Activated naive CD8-positive, alpha-beta T cell treated with anti-CD3 and anti-CD28 coated beads for 36 hours (primary cell): ENCODE measurements at places on chromosomes 5 and 9. TPM values are rescaled to one million over a fixed set of nuclear protein-coding genes. Genes with fewer than 3 reads are reported as not detected.
A peak's percentile ranks its signal among the peaks of the same experiment; 100 is the strongest.

The VAV2 gene
- 4.2 TPM for total RNA-seq

DNA sequence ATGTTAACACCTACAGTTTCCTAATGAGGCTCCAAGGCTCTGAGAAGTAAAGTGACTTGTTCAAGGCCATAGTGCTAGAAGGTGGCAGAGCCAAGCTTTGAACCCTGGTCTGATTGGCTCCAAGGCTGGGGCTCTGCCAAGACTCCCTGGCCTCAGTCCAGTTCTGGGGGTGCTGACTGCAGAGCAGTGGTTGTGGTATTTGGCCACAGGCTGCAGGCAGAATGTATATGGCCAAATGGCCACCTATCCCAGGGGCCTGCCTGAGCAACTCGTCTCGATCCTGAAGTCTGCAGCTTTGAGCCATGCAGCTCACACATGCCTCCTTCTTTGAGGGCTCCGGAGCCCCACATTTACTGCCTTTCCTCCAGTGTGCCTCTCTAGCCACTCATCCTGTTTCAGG lies 9.7 kb upstream of the NEK6 start:
- DNase-seq = no peak

The NKD2 gene
- 0.66 TPM for total RNA-seq

GRCh38 chr5:124303366-124303765 lies 443.1 kb downstream of the ZNF608 start:
- no peak for DNase-seq

- no peak for DNase-seq
These were observed 277.4 kb upstream of the MSX2 start for GRCh38 chr5:174446988-174447387.

The CENPH gene
- 81.1 TPM for total RNA-seq

The MAP1B gene
- total RNA-seq = 0.10 TPM

DNA sequence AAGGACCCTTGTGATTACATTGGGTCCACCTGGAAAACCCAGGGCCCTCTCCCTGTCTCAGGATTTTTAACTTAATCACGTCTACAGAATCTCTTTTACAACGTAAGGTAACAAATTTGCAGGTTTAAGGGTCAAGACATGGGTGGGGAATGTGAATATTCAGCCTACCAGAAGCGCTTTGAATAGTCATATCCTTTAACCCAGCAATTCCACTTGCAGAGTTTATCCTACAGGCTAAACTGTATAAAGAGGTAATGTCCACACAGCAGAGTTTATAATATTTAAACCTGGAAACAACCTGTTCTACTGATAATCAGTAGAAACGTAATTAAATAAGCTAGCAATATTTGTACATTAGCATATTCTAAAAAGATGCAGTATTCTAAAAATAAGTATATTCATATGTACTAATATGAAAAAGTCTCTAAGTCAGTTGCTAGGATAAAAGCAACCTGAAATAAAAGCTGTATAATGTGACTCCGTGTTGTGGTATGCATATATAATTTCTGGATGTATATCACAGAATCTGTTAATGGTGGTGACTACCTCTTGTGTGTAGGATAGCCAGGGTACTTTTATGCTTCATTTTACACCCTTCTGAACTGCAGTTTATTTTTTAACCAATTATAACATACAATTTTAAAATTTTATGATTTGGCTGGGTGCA lies 14.1 kb upstream of the NIPAL4 start:
- DNase-seq = no peak

DNA sequence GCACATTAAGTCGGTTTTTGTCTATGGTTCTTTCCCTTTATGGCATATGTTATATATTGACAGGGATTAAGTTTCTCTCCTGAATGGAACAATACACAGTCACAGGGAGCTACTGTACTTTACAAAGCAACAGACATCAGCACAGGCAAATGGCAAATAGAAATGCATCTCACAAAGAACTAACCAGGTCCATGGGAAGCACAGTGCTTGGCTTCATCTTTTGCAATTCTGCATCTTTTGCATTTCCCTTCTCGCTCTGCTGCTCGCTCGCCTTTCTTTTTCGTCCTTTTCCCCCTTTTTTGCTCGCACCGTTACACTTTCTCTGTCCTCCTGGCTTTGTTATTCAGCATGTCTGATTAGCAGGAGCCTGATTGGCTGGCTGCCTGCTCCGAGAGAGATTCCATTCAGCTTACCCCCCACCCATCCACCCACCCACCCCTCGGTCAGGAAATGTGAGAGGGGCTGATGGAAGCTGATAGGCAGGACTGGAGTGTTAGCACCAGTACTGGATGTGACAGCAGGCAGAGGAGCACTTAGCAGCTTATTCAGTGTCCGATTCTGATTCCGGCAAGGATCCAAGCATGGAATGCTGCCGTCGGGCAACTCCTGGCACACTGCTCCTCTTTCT lies at the start of gene ADAMTSL1:
Gene ADAMTSL1 (plus strand): TSS at position 502 of the 628 bp plus-strand sequence. CDS start 80 bp downstream, at position 582.
- DNase-seq = no peak

The CBY3 gene
- 1.1 TPM for total RNA-seq

DNA sequence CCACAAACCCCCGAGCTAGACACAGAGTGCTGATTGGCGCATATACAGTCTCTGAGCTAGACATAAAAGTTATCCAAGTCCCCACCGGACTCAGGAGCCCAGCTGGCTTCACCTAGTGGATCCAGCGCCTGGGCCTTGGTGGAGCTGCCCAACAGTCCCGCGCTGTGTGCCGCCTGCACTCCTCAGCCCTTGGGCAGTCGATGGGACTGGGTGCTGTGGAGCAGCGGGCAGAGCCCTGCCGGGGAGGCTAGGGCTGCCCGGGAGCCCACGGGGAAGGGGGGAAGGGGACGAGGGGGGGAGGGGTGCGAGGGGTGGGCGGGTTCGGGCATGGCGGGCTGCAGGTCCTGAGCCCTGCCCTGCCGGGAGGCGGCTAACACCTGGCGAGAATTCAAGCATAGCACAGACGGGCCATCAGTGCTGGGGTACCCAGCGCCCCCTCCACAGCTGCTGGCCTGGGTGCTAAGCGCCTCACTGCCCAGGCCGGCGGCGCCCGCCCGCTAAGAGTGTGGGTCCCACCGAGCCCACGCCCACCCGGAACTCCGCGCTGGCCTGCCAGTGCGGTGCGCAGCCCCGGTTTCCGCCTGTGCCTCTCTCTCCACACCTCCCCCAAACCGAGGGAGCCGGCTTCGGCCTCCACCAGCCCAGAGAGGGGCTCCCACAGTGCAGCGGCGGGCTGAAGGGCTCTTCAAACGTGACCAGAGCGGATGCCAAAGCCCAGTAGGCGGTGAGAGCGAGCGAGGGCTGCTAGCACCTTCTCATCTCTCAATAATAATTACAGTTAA lies 391.2 kb upstream of the NUDT12 start:
- DNase-seq = no peak

The NOXA1 gene
- 0.76 TPM for total RNA-seq

The GABBR2 gene
- total RNA-seq = not detected

DNA sequence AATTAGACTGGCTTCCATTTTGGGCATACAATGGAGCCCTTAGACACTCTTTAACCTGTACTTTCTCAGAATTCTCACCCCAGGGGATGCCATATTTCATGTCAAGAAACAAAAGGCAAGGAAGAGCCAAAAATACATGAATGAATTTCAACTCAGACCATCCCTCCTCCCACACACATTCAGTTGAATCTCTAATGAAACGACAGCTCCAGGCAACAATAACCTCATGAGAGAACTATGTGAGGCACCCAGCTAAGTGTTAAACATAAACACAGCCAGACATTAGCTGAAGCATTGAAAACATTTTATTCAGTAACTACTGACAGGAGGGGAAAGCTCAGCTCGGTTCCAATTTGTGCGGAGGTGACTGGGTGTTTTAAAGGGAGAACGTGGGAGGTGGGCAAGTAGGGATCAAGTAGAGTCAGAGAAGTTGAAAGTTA lies 1359.1 kb upstream of the CDH9 start:
- no peak for DNase-seq

- peak; percentile 57 for DNase-seq
These were observed 1.9 kb upstream of the RIC1 start for GRCh38 chr9:5626727-5627634.

GRCh38 chr5:177412603-177413233 lies 3.4 kb upstream of the F12 start:
- DNase-seq = peak; percentile 36

- DNase-seq = no peak
These were observed 147.5 kb downstream of the LURAP1L start for GRCh38 chr9:12922224-12922866.

- DNase-seq = no peak
These were observed 212.9 kb downstream of the MARCHF11 start for GRCh38 chr5:15966651-15967050.

DNA sequence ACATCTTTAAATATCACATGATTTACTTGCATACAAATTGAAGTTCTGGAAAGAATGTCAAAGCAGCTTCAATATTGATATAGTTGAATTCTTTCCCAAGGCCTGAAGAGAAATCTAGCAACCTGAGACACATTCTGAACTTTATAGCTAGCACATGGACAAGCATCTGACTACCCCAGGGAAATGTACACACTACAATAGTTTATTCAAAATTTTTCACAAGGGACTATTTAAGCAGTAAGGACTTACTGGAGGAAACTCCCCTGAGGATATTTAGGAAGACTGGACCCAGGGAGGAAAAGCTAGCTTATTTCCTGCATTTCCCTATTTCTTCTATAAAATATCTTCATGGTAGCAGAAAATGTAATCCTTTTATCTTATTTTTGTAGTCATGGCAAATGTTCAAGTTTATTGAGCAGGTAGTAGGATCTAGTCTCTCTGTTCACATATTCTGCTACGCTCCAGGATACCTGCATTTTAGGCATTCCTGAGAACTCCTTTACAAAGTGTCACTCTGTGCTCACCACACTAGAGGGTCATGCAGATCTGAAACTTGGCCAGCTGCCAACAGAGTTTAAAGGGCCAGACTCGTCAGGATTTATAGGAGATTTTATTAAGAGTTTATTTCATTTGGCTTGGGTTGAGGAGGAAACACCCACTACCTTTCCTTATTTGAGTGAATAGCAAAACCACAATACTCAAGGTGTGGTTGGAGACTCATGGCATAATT lies 348.4 kb upstream of the FTMT start:
- DNase-seq = no peak
